HT1080 (cell line): ENCODE measurements at places on chromosomes 7 and 10. TPM values are rescaled to one million over a fixed set of nuclear protein-coding genes. Genes with fewer than 3 reads are reported as not detected.

GRCh38 chr10:31769564-31769963 lies 159.1 kb downstream of the ARHGAP12 start:
- peak; percentile 44 for DNase-seq

CD36 gene
- total RNA-seq, result not detected in 2 replicates

DNA sequence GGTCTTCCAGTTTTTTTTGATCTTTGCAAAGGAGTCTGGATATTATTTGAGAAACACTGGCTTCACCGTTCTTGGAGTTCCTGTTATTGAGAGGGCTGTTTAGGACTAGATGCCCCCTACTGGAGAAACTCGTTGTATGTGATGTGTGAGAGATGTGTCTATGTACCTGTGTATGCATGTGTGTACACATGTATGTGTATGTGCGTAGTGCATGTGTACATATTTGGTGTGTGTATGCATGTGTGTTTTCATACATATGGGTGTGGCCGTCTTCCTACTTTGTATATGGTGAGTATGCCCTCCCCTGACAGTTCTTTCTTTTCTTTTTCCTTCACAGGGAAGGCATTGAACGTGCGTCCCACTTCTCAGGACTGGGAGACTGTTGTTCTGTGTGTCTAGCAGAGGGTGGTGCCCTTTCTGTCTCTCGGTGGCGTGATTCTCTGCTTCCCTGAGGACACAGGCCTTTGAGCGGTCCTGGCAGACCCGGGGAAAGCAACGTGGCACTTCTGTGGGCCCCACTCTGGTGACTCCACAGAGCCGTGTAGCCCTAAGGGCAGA lies 3.0 kb upstream of the CALHM3 start:
- peak; percentile 63 for DNase-seq

DNA sequence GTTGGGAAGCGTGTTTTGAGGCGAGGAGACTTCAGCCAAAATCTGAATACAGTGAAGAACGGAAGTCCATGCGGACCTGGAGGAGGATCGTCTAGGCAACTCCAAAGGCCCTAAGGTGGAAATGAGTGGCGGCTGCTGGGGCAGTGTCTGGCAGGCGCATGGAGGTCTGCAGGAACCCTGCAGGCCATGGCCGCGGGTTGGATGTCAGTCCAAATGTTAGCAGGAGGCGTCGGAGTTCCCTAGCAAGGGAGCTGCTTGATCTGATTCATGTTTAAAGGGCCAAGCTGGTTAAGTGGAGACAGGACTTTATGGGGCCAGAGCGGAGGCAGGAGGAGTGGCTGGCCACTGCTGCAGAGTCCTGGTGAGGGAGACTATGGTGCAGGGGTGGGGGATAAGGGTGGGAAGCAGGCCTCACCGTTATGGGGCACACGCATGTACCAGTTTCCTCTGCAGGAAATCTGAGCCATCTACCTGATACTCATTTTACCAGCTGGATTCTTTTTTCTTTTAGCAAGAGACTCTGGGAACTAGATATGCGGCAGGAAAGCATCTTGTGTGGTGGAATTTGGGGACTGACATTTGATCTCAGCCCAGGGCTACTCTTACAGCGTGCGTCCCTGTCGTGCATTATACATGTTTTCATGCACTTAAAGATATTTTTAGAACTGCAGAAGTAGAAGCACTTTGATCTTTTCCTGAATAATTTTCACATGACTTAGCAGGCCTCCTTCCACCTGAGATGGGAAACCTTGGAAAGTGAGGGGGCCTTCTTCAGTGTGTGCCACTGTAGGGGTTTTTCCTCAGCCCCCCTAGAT lies 6.6 kb upstream of the REPIN1 start:
- no peak for DNase-seq

- DNase-seq, result no peak
Observed at GRCh38 chr7:45055016-45055415, 33.8 kb downstream of the NACAD start.

GRCh38 chr7:135240441-135240840 lies 6.8 kb downstream of the STRA8 start:
- no peak for DNase-seq

SEMA3D gene
- 1.2 and 1.5 TPM in 2 replicates for total RNA-seq

UBE2D1 gene
- 12.1 and 18.2 TPM in 2 replicates for total RNA-seq

GRCh38 chr7:17546592-17546991 lies 248.1 kb downstream of the AHR start:
- DNase-seq, result peak; percentile 90

EGR2 gene
- not detected in 2 replicates for total RNA-seq
